ENCODE measurements at places on chromosomes 13 and 19.

DNA sequence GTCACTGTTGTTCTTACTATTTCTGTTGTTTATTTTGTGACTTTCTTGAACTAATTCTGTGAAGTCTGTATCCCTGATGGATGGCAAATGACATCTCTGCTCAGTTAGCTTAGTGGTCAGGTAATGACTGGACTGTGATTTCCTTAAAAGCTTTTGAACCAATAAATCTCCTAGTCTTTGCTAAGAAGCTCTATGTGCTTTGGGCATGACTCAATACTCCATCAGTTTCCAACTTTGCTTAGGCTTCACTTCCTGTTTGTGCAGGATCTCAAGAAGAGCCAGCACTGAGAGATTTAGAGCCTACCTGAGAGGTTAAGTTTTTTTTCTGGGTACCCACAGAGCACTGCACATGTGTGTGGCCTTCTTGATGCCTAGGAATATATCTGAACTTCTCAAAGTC, 329.7 kb upstream of the HTR2A start:
- no peak for DNase-seq

DNA sequence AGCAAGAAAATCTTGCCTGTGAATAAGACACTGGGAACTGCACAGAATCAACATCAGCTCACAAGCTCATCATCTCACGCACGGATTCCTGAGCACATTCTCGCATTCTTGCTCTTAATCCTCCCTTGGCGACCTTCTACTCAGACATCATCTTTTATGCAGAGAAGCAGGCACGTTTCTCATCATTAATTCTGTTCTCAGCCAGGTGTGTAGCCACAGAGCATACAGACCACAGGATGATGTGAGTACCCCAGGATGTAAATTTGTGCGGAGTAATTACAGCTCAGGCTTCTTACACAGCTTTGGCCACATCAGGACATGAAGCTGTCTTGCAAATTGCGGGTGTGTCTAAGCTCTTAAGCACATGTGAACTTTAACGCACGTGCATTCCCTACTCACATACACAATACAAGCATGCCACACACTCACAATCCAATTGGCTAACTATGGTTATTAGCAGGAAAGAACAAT, 36.5 kb upstream of the SACS start:
- no peak for DNase-seq

- DNase-seq: no peak
Measured at GRCh38 chr19:5695649-5696195, 5.6 kb downstream of the RPL36 start.

GRCh38 chr13:93244918-93245280, 18.3 kb downstream of the GPC6 start:
- no peak for DNase-seq

GRCh38 chr19:52494518-52494917, 33.0 kb upstream of the ZNF808 start:
- DNase-seq: no peak

DNA sequence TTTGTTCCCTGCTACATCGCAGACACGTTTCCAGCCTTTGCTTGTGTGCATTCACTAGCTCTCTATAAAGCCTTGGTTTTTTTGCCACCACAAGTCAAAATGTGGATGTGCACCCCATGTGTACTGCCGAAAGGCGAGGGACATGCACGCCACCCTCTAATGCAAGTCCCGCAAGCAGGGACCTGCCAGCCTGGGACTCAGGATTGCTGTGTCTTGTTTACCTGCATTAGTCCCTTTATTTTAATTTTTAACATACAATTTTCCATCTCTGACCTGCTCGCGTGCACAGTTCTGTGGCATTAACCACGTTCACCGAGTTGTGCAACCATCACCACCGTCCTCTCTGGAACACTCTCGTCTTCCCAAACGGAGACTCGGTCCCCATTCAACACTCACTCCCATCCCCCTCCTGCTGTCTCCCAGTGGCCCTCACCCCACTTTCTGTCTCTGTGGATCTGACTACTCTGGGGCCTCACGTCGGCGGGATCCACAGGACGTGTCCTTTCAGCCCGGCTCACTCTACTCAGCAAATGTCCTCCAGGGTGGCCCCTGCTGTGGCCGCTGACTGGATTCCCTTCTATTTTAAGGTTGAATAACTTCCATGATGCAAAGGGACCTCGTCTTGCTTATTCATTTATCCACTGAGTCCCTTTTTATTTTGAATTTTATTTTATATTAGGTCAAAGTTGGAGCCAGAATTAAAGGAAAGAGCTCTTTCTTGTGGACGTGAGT, 58.4 kb downstream of the RASA3 start:
- no peak for DNase-seq

DNA sequence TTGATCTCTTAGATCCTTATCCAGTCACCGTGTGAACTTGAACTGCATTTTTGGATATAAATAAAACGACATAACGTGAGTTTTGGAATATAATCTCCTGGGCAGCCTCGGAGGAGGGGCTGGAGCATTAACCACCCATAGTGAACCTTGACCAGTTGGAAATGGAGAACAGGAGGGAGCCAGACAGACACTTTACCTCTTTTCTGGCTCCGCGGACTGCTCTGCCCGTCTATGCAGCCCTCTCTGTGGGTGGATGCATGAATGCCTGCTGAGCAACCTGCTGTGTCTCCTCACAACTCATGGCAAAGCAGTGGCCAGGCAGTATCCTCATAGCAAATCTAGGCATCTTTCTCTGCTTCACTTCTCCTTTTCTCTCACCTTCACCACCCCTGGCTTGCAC, 10.5 kb upstream of the COG3 start:
- DNase-seq: no peak

GRCh38 chr19:13381827-13382632, 124.2 kb downstream of the CACNA1A start:
- DNase-seq: no peak

- no peak for DNase-seq
Measured at GRCh38 chr13:31286930-31287329, 87.2 kb downstream of the B3GLCT start.

GRCh38 chr13:114019367-114019766, 45.5 kb upstream of the C13orf46 start:
- no peak for DNase-seq

GRCh38 chr13:26721251-26722121, 39.1 kb downstream of the GPR12 start:
- peak; percentile 7 for DNase-seq

DNA sequence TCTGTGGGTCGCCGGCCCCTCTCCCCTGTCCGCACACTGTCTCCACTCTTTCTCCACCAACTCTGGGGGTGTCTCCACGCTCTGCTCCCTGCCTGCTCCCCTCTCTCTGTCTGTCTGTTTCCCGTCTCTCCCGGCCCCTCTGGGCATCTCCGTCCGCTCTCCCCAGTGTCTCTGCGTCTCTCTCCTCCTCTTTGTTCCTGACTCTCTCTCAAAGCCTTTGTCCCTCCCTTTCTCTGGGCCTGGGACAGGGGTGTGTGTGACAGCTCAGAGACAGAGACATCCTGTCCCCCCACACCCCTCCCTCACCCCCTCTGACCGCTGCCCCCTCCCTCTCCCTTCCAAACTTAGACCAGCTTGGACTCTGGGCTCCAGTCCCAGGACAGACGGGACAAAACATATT, 668 bp upstream of the SBK3 start:
- no peak for DNase-seq

DNA sequence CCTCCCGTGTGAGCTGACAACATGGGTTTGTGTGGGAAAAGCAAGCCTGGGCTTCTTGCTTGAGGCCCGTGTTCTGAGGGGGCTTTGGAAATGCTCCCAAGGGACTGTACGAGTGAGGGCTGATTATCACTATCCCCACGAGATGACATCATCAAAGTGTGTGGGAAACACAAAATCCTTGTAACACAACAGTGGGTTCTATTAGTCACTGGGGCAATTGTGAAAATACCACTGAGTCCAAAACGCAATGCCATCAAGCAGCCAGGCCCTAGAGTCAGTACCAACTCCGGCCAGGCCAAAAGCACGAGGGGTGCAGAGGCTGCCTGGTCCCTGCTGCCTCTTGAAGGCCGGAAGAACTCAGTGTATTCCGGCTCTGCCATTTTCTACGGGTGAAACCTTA, 29.6 kb downstream of the CAPS start:
- no peak for DNase-seq

DNA sequence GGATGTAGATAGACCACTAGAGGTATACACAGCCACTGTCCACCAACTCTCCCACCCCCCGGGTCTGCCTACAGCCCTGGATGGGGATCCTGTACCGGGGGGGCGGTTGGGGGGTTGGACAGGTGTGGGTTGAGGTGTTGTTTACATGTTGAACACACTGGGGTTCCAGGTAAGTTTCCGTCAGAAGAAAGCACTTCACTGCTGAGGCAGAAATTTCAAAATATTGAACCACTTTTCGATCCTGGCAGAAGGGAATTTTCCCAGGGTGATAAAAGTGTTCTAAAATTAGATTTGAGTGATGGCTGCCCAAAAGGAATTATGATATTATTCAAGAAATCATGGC, 6.6 kb upstream of the CEACAM16 start:
- DNase-seq: no peak

DNA sequence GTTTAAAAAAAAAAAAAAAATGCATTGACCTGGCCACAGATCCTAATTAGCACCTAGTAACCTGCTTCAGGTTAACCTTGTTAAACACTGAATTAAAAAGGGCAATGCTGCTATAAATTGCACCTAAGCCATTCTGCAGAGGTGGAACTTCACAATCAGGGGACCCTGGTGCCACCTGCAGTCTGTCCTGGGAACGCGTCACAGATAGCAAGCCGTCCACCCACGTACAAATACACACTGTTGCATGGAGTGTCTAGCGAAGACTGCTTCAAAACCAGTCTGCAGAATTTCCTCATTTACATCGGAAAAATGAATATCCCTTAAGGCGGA, 169.3 kb downstream of the COL4A1 start:
- peak; percentile 2 for DNase-seq

DNA sequence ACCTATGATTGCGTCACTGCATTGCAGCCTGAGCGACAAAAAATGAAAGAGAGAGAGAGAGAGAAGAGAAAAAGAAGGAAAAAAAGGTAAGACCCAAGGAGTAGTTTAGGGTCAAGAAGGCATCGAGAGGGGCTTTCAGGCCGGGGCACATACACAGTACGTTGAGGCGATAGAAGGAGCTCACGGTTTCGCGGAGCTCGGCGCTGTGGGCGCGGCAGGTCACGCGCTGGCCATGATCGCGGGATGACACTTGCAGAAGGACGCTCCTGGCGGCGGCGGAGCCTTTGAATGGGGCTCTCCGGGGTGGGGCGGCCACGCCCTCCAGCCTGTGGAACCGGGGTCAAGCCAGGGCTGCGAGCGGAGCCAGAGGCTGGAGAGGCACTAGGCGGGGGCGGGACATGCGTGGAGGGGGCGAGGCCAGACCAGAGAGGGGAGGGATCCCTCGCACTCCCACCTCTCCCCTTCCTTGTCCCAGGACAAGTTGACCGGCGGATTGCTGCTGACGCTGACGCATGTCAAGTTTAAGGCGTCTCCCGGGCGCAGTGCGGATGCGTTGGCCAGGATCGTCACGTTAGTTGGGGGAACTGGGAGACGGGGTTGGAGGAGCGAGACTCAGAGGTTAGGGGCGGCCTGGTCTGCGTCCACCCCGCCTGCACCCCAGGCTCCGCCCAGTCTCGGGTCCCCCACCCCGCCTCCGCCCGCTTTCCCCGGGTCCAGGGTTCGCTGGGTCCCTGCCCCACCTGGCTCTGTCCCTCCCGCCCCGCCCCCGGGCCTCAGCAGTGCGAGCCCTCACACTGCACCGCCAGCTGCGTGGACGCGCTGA, 6.9 kb downstream of the NPHS1 start:
- DNase-seq: no peak

GRCh38 chr13:33441015-33441414, 155.5 kb upstream of the STARD13 start:
- DNase-seq: no peak

DNA sequence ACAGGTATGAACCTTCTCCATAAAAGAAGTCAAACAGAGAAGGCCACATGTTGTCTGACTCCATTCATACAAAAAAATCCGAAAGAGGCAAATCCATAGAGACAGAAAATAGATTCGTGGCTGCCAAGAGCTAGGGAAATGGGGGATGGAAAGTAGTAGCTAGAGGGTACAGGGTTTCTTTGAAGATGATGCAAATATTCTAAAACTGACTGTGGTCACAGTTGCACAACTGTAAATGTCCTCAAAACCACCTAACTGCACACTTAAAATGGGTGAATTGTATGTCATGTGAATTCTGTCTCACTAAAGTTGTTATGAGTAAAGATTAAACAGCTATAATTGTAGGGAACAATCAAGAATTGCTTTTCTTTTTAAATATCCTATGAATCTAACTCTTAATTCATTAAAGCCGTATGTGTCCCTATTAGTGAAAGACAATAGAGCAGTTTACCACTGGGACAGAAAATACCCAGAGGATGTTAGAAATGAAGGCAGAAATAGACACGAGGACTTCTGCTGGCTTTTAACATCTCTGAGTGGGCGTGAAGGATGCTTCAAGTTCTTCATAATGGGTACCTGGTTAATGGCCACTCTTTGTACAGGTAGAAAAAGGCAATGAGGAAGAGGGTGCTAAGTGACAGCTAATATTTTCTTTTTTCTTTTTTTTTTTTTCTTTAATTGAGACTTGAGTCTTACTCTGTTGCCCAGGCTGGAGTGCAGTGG, 21.2 kb downstream of the INSR start:
- DNase-seq: no peak

GRCh38 chr13:70090036-70090723, 17.4 kb upstream of the ATXN8OS start:
- DNase-seq: no peak

GRCh38 chr19:23996549-23996948, 81.9 kb downstream of the ZNF726 start:
- no peak for DNase-seq

DNA sequence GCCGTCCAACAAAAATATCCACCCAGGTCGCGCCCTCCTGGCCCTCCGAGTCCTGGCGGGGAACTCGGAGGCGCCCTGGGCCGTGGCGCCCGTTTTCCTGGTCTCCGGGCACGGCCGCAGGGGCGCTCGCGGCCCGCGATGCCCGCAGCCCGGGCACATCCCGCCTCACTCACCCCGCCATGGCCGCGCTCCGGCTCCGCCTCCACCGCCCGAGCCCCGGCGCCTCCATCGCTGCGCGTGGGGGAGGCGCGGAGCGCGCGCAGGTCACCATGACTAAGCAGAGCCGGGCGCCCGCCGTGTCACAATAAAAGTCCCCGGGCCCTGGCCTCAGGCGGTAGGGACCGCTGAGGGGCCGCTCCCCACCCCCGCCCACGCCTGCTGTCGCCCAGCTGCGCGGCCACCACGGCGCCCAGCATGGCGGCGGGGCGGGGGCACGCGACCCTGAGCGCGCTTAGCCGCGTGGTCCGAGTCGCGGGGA, 593 bp downstream of the KEAP1 start:
- DNase-seq: peak; percentile 92

DNA sequence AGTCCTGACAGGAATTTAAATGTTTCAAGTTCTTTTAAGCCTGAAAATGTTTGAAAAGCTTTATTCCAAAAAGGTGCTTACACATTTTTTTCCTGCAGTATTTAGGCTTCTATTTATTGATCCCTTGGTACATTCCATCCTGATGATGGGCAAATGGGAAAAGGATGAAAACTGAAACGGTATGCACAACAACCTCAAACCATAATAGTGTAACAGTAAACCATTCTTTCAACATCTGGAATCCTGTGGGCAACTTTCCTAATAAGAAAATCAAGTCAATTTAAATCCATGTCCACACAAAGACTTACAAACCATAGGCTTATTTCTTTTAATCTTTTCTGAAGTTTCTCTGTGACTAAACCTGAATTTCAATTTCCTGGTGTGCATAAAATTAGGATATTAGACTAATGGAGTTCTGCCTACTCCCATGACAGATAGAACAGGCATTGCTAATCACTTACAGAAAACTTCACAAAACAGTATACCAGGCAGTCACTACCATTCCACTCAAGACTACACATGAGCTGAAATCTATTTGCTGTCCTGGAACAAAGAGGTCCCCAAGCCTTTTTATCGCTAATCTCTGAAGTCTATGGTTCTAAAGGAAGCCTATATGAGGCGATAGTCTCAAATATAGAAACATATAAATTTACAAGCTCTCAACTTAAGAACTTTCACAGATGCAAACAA, 103.3 kb downstream of the DLEU7 start:
- no peak for DNase-seq
